ENCODE measurements at places on chromosomes 2 and 18.

GRCh38 chr2:9781252-9781651 lies 62.0 kb upstream of the TAF1B start:
- no peak for DNase-seq

DNA sequence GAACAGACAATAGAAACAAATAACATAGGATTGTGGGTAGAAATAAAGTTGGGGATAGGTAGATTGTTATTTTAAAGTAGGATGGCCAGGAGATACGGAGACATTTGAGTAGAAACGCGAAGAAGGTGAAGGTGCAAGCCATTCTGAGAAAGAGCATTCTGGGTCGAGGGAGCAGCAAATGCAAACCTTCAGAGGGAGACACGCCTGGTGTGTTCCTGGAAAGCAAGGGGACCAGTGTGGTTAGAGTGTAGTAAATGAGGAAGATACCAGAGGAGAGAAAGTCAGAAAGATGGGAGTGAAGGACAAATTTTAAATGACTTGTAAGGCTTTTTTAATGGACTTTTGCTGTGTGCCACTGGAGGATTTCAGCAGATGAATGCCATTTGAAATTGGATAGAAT lies 1.7 kb downstream of the CYP20A1 start:
- DNase-seq = no peak

- DNase-seq = no peak
Observed at GRCh38 chr2:195304310-195304709, 352.7 kb upstream of the SLC39A10 start.

GRCh38 chr2:73232403-73233153 lies 461 bp downstream of the PRADC1 start:
- no peak for DNase-seq

DNA sequence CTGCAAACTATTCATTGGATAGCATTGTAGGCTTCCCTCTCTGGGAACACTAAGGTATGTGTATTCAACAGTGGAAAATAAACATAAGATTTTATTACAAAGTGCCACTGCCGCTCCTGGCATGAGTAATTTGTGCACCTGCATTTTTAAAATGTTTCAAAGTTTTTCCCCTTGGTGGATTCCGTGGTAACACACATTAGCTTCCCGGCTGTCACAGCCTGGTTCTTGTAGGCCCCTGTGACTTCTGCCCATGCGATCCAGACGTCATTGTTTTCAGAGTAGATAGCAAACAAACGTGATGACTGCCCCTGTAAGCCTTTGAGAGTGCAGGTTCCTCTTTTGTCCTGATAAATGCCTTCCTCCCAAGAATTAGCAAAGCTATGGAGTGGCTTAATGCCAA lies 421.0 kb downstream of the ZNF521 start:
- no peak for DNase-seq

DNA sequence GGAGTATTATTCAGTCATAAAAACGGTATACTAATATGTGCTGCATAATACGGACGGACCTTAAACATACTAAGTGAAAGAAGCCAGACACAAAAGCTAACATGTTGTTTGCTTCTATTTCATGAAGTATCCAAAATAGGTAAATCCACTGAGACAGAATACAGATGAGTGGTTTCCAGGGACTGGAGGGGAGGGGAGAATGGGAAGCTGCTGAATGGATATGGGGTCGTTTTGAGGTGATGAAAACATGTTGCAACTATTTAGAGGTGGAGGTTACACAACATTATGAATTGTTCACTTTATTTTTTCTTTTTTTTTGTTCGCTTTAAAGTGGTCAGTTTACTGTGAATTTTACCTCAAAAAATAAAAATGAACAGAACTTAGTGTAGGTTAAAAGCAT lies 52.9 kb downstream of the RAB10 start:
- no peak for DNase-seq

DNA sequence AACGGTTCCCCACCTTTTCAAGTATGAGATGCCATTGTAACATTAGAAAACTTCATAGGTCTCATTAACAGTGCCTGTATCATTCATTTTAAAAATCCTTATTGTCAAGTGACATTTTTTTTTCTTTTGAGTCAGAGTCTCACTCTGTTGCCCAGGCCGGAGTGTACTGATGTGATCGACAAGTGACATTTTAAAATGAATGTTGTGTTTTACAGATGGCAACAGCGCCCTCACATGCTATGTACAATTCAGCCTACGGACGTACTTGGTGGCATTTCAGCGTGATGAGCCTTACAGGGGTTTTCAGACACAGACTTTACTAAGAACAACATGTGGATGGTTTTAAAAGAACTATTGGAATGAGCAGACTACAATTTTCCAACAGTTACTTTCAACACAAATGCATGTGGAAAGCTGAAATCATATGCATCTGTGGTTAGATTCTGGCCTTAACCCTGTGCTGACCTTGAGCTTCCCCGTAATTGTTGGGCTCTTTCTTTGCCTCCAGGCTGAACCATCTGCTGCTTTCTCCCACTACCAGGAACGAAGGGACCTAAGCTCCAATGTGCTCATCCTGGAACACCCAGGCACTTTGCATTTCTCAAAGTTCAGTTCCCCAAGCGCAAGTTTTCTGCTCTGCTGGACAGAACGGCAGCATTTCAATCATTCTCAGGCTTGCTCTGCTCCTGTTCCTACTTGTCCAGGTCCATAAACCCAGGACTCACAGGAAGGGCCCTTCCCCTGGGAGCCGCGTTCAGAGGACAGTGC lies 119.9 kb upstream of the NDUFV2 start:
- no peak for DNase-seq

DNA sequence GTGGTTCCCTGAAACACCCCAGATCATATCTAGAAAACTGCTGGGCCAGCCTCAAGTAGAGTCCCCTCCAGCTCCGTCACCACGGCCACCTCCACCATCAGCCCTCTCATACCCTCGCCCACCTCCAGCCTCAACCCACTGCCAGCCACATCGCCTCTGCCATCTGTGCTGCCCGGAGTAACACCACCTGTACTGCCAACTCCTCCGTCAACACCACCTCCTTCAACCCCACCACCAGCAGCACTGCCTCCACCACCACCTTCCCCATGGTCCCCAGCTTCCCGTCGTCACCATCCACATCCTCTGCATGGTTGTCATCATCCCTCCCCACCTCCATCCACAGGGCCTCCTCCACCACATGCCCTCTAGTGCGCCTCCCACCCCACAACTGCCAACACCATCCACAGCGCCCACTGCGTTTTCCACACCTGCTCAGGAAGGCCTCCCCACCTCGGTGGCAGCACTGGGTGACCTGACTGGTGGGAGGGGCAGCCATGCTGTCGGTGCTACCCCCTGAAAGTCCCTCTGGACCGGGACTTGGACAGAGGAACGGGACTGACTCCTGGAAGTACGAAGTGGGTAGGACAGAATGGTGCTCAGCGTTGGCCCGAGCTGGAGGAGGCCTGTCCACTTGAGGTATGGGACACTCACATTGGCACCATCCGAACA lies 1.6 kb downstream of the SNED1 start:
- DNase-seq = no peak

DNA sequence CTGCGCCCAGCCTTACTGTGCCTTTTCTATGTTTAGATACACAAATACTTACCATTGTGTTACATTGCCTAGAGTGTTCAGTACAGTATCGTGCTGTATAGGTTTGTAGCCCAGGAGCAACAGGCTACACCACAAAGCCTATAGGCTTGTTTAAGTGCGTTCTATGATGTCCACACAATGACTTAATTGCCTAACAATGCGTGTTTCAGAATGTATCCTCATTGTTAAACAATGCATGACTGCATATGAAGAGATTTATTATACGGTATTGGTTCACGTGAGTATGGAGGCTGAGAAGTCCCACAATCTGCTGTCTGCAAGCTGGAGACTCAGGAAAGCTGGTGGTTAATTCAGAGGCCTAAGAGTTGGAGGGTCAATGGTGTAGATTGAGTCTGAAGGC lies 46.1 kb upstream of the MGAT4A start:
- no peak for DNase-seq

DNA sequence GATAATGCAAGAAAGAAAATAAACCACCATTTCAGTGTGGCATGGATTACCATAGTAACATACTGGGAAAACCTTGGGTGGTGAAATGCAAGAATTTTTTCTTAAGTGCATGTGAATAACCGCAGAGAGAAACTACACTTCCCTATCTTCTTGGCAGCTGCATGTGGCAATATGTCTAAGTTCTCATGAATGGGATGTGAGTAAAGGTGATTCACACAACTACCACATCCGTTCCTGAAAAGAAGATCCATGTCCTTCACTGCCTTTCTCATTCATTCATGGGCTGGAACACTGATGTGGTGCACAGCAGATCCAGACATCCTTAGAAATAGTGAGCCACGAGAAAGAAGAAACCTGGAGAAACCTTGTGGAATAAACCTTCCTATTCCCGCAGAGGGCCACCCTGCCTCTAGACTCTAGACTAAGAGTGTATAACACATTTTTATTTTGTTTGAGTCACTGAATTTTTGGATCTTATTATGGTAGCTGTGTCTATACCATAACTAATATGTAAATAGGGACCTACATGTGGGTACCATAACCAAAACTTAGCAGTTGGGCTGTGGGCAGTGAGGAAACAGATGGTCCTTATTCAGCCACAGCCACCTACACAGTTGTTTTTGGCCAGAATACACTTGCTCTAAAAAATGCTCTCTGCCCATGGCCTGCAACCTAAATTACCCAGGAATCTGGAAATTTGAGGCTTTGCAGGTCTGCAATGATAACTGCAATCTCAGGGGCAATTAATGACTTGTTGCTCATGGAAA lies 573.3 kb downstream of the LRP1B start:
- DNase-seq = no peak

GRCh38 chr18:907885-908757 lies 3.5 kb downstream of the ADCYAP1 start:
- DNase-seq = no peak

GRCh38 chr2:86821842-86822241 lies 31.1 kb upstream of the CD8A start:
- no peak for DNase-seq

DNA sequence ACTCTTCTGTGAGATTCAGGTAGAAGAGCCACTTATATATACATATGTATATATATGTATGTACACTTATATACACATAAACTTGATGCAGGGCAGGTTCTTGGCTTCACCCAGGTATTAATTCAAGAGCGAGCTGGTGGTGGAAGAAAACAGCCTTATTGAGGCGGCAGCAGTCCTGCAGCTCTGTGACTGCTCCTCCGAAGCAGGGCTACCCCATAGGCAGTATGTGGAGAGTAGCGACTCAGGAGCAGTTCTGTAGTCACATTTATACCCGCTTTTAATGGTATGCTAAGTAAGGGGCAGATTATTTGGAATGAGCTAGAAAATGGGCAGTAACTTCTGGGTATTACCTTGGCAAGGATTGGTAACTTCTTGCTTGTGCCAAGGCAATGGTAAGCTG lies 280.6 kb upstream of the TFPI start:
- no peak for DNase-seq

Data from NCI-H2107 (cell line).